ENCODE measurements at places on chromosomes 2 and 18.
A peak's percentile ranks its signal among the peaks of the same experiment; 100 is the strongest.

GRCh38 chr2:137208431-137208891, 443.1 kb downstream of the THSD7B start:
- no peak for DNase-seq

GRCh38 chr2:223635080-223635479, 32.9 kb upstream of the SCG2 start:
- DNase-seq, result no peak

DNA sequence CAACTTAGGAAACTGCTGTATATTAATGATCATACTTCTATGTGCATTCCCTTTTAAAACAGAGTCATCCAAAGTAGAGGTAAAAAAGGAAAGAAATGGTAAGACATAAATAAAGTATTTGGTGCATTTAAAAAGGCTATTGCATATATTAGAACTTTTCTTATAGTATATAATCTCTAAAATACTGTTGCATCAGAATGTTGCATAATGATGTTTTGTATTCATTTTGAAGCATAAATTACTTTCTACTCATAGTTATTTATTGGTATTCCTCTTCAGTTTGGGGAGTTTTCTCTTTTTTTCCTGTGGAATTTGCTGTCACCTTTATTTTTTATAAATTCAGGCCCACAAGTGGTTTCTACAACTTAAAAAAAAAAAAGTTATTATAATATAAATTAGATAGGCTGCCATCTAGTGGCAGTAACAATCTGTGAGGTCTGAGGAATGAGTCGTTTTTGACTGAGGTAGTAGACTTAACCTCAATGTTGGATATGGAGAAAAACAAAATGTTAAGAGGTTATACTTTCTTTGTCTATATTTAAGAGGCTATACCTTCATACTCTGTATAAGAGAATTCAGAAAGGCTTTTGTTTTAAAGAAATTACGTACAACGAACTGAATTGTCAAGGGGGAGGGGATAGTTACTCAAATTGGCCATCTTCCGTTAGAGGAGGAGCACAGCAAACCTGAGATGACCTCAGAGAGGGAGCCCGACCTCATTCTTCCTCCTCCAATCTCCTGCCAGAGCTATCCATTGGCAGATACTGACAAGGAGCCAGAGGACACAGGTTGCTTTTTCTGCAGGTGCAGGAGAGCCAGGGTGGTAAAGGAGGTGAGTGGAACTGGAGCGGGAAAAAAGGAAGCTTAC, 23.8 kb downstream of the ANKAR start:
- no peak for DNase-seq

DNA sequence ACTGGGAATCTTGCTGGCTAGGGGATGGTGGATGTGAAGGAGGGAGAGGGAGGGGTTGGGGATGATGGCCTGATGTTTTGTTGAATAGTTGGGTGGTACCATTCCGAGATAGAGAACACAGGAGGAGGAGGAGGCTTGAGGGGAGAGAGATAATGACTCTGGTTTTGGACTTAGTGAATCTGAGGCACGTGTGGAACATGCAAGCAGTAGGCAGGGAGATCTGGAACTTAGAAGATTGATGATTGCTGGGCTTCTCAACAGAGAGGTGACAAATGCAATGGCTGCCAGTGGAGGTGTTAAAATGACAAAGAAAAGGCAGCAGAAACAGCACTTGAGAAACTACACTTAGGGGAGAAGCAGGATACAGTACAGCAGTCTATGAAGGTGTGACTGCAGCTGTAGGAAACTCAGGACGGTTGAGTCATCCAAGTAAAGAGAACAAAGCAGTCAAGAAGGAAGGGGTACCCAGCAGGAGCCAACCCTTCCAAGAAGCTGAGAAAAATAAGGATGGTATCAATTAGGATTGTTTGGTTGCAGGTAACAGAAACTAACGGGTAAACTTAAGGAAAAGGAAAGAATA, 221.4 kb upstream of the FBXO11 start:
- no peak for DNase-seq

- DNase-seq, result no peak
Measured at GRCh38 chr2:76159042-76159648, 448.4 kb upstream of the GCFC2 start.

DNA sequence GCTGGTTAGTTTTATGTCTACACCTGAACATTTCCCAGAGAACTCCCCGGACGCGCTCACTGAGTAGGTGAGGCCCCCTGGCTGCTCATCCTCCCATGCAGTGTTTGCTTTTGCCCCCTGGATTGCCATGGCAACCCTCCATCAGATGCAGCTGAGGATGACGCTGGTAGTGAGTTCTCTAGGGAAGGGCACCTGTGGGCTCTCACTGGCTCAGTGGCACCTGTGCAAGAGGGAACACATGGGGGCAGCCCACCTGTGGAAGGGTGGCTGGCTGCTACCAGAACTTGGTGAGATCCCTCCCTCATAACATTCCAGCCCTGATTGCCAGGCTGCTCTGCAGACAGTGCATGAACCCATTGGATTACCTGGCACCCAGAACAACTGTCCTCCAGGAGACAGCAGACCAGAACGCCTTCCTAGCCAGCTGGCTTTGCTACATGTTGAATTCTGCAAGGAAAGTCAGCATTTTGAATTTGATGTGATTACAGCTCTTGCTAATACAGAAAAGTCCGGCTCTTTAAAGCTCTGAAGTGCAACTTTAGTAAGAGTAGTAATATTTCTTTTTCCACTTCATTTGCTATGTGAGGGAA, 21.7 kb downstream of the COA5 start:
- DNase-seq, result no peak

DNA sequence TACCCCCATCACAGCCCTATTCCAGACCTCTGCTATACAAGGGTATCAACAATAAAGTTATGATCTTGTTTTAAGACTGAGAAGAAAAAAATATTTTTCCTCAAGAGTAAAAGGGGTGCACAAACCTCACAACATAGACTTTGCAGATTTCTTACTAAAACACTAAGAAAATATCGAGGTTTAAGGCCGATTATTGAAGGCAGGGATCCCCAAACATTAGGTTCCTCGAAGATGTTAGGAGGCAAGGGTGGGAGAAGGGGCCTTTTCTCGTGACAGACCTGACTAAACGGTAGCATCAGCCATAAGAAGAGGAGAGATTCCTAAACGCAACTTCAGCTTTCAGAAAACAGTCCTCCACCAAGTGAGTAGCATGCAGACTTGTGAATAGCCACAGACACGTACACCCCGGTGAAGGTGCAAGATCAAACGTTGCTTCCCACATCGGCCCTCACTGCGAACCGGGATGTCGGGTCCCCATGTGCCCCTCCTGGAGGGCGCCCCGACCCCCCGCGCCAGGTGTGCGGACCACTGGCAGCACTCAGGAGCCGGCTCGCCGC, 678 bp downstream of the PIAS2 start:
- no peak for DNase-seq

DNA sequence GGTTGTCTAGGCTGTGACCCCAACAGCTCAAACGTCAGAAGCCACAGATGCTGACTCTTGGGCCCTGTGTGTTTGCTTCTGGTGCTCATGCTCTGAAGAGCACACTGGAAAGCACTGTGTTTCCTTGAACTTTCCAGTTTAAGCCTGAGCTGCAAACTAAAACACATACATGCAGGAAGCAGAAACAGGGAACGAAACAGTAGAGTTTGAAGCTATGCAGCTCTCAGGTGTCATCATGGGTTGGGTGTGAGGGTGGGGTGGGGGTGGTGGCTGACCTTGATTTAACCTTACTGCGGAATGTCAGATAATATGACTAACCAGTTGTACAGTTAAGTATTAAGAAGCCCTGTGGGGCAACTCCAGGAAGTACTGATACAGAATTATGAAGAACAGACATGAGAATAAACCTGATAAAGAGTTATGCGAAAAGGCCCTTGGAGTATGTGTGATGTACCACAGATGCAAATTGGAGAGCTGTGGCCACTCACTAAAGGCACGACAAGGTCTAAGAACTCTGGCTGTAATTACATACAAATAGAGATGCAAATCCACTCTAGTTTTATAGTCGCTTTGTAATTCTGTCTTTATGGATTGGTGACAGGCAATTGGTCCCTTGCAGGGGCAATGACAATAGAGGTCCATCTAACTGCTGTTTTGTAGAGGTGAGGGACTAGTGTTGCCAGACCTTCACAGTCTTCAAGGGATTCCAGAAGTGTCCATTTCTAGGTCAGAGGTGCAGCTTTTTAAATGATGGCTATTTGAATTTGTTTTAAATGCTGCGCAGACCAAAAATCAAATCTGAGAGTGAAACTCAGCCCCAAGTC, 273.1 kb downstream of the NAPG start:
- no peak for DNase-seq

- no peak for DNase-seq
Measured at GRCh38 chr2:218956039-218956438, 3.4 kb upstream of the CDK5R2 start.

GRCh38 chr2:201419986-201420385, 31.3 kb downstream of the TRAK2 start:
- no peak for DNase-seq

DNA sequence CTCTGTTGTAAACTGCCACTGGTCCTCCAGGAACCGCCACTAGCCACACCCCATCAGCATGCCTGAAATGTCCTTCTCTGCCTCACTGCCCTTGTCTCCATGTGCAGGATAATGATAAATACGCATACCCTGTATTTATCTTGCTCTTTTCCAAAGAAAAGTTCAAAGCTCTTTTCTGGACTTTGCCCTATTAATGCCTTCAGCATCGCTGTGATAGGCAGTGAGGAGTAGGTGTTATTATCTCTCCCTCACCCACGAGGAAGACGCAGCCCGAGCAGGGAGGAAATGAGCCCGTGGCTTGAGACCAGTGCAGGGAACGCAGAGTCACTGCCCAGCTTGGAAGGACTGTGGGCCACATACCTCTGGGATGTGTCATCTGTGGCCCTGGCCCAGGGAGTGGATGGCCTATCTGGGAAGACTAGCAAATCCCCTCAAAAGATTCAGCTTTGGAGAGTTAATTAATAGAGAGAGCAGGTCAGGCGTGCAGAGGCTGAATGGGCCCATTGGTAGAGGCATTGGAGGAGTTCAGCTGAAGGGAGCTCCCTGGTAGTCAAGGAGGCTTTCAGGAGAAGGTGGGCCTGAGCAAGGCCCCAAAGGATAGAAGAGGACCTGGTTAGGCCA, 39.5 kb upstream of the MCFD2 start:
- DNase-seq, result peak; percentile 91

DNA sequence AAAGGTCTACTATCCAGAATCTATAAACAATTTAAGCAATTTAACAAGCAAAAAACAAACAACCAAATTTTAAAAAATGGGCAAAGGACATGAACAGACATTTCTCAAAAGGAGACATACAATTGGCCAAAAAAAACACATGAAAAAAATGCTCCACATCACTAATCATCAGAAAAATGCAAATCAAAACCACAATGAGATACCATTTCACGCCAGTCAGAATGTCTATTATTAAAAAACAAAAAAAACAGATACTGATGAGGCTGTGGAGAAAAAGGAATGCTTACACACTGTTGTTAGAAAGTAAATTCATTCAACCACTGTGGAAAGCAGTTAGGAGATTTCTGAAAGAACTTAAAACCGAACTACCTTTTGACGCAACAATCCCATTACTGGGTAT, 66.4 kb upstream of the SESTD1 start:
- DNase-seq, result no peak

GRCh38 chr2:161146209-161146775, 13.9 kb upstream of the TANK start:
- DNase-seq, result no peak

GRCh38 chr2:170863087-170863486, 46.4 kb downstream of the GAD1 start:
- no peak for DNase-seq

- no peak for DNase-seq
Measured at GRCh38 chr2:7840651-7841380, 841.0 kb upstream of the ID2 start.

DNA sequence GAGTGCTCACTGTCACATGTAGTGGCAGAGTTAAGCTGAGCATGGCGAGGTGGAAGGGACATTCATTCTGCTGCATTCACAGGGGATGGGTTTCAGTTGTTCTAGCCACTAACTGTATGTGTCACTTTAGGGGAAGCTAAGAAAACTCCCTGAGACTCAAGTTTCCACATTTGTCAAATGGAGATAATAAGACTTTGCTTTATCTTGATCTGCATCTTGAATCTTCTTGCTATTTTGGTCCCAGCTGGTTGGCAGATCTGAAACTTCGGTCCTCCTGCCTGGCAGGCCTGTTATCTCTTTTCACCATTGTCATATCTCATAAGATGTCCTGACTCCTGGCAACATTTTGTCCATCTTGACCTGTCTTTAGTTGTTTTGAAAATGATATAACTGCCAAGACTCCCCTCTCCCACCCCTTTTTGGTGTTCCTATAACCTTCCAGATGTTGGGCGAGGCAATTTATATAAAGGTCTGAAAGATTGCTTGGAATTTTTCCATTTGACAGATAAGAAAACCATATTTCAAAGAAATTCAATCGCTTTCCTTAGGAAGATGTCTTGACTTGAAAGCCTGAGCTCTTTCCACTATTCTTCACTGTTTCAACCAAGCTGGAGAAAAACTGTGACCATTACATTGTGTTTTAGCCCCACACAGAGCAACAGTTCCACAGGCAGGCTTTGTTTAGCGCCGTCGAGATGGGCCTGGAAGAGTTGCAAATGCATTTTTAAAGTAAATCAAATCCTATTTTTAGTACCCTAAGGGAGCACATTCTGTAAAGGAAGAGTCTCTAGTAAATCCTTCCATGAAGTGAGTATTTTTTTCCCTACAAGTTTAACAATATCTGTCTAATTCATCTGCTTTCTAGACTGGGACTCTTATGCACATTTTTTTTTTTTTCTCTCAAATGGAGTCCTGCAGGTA, 33.4 kb downstream of the MYCN start:
- DNase-seq, result no peak

DNA sequence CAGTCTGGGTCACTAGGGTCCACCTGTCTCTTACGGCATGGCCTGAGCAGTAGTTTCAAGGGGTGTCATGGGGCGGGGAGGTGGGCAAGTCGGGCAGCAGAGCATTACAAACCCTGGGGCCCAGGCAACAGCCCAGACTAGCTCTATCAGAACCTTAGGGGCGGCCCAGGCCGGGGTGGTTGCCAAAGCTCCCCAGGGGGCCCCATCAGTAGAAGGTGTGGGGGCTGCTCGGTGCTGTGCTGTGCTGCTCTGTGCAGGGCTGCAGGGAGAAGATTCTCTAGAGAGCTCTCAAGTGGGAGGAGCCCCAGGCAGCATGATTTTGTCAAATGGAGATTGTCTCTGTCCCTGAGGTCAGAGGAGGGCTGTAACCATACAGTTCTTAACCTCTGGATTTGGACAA, 36.4 kb upstream of the SLC14A1 start:
- peak; percentile 61 for DNase-seq

DNA sequence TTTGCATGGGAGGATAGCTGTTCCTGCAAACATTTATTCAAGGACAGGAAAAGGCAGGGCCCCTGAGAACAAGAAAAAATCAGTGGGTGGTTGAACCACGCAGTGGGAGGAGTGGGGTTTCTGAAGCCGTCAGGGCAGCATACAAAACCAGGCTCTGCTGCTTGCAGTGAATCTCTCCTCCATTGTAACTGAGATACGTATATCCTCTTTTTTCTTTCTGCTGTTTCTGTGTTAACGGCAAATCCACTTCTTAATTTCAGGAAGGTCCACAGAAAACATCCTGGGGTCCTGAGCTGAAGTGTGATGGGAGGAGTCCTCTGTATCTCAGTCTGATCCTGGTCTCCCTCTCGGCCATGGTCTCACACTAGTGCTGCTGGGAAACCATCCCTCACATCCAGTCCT, 27.2 kb upstream of the KCNF1 start:
- peak; percentile 38 for DNase-seq

All from coronary artery (tissue), 2 donors.